ENCODE measurements at places on chromosomes 11 and 22.
A peak's percentile ranks its signal among the peaks of the same experiment; 100 is the strongest.

DNA sequence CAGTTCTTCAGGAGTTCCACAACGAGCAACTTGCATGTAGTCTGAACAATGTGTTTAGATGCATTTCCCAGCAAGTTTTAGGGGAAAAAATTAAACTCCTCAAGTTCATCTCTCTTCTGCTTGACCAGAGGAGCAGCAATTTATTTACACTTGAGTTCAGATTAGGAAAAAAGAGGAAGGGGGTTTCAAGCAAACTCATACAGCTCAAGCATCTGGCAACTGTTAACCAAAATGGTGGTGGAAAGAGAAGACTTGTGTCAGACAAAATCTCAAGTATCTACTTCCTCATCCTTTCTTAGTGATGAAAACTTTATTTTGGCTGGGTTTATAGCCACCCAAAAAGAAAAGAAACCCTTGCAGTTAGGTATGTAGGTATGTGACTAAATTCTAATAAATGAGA is 29.1 kb upstream of the PICALM start:
- no peak for DNase-seq

DNA sequence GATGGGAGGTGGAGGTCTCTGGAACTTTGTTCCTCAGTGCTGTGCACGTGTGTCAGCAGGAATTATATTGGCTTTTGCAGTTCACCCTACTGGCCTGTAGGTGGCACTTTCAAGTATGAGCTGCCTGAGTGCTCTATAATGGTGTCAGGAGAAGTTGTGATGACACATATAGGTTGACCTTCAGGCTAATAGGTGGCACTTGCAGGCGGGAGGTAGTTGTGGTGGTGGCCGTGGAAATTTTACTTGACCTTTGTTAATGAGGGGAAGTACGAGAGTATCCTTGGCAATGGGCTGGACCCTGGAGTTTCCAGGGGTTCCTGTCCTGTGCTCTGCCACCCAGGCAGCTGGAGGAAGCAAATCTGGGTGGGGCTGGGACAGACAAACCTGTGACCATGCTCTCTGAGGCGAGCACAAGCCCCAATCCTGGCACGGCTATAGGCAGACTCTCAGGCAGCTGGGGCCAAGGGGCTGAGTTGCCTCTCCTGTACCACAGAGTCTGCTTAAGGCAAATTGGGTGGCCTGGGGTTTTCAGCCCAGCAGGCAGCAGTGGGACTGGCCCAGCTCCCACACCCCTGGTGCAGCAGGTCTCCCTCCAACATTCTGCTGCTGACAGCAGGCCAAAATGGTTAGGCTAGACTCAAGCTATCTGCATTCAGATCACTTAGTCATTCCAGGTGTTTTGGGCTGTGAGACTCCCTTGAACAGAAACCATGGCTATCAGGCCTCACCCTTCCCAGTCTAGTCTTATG is 147.5 kb upstream of the CTSC start:
- peak; percentile 45 for DNase-seq

DNA sequence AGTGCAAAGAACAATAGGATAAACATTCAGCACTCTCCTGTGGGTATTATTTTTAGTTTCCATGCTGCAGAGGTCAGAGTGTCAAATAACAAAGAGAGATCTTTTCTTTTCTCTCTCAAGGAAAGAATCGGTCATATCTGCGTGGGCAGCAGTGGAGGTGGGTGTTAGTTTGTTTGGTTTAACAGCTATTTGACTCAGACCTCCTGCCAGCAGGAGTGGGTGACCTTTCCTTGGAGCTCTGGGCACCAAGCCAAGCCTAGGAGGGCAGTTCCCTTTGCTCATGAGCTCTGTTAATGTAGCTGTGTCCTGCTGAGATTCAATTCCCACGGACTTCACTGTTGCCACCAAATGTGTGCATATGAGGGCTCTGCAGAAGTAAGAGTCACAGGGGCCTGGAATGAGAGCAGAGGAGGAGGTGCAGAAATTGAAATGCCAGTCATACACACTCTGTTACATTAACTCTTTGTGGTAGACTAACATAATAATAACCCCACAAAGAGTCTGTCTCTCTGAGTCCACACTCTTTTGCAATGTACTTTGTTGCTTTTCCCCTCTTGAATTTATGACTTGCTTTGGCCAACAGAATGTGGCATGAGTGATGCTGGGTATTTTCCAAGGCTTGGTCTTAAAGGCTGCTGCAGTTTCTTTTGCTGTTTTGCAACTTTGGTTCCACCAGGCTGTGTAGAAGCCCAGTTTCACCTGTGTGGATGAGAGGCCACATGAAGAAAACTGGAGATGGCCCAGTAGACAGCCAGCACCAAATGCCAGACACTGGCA is 76.0 kb upstream of the GRK3 start:
- DNase-seq: no peak

- no peak for DNase-seq
These were observed 12.1 kb downstream of the PRG3 start for GRCh38 chr11:57368845-57369232.

DNA sequence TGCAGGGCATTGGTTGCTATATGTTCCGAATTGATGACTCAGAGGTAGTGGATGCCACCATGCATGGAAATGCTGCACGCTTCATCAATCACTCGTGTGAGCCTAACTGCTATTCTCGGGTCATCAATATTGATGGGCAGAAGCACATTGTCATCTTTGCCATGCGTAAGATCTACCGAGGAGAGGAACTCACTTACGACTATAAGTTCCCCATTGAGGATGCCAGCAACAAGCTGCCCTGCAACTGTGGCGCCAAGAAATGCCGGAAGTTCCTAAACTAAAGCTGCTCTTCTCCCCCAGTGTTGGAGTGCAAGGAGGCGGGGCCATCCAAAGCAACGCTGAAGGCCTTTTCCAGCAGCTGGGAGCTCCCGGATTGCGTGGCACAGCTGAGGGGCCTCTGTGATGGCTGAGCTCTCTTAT is 5.4 kb upstream of the TTC36 start:
- DNase-seq: no peak

Measured in GM13977 (cell line).